ENCODE measurements at places on chromosomes 5 and 9.

- no peak for DNase-seq
Observed at GRCh38 chr5:92852219-92852618, 728.8 kb downstream of the NR2F1-AS1 start.

DNA sequence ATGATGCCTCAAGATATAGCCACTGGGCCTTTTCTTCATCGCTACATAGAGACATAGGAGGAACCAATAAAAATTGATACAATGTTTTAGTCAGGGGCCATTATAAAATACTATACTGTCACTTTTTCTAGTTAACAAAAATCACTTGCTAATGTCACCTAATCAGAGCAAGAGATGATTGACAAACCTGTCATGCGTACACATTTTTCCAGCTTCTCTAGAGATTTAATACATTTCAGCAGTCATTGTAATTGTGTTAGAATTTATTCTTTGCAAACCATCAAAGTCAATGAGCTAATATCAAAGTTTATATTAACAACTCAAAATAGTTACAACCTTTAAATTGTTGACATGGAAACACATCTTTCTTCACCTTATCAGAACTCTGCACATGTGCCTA lies 513.6 kb upstream of the SEMA6A start:
- DNase-seq = no peak

DNA sequence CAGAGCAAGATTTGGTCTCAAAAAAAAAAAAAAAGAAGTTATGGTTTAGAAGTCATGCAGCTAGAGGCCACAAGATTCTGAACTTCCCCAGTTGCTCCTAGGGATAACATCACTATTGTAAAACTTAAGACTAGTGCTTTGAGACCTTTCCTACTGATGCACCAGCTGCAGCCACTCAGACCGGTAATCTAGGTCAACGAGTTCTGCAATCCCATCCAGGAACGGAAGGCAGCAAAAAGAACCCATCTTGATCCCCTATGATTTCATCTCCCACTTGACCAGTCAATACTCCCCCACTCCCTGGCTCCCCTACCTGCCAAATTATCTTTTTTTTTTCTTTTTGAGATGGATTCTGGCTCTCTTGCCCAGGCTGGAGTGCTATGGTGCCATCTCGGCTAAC lies 46.9 kb upstream of the TTC39B start:
- DNase-seq = no peak

GRCh38 chr5:133994990-133995333 lies 9.8 kb downstream of the VDAC1 start:
- DNase-seq = no peak

- DNase-seq = no peak
Observed at GRCh38 chr9:127116088-127116726, 6.2 kb downstream of the ANGPTL2 start.

GRCh38 chr9:1421436-1421835 lies 371.3 kb downstream of the DMRT2 start:
- no peak for DNase-seq

DNA sequence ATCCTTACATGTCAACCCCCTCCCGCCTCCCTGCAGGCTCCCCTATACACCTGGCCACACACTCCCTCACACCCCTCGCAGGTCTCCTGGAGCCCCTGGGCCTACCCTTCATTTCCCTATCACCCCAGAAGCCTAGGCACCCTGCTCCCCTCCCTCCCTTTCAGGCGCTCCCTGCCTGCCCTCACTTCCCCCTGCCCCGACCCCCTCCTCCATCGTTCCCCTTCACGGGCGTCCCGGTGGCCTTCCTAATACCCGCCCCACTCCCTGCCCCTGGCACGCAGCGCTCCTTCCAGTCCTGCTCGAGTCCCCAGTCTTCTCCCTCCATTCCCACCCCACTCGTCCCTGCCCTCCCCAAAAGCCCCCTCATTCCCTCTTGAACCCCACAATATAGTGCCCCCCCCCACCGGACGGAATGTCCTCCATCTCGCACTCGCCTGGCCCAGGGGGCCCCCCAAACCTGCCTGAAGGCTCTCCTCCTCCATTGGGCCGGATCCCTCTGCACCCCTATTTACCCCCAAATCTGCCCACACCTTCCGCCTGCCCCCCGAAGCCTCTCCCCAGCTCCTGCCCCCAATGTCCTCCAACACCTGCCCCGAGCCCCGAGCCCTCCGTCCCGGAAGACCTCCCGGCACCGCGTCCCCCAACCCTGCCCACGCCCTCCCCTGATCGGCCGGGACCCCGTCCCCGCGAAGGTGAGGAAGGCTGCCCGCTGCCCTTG lies 746 bp downstream of the STRBP start:
- no peak for DNase-seq

DNA sequence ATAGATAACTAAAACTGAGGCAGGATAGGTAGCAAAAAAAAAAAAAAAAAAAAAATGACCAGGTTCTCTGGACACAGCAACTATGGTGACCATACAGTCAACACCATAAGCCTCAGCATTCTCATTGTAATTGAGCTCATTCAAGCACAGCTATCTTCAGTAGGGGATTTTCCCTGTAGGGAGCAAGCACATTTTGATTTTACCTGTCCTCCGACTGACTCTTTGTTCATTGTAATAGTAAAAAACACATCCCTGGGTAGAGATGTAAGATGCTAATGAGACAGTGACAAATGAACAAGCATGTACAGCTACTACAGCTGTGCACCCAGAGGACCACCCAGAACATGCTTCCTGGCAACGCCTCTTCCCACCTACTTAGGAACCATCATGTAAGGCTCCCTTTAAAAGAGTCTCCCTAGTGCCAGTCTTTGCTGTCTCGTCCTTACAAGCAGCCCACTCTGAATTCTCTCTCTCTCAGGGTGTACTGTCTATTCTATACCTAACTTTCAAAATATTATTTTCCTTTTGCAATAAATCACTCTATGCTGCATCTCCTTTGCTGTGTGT lies 65.0 kb upstream of the FBXW11 start:
- no peak for DNase-seq

DNA sequence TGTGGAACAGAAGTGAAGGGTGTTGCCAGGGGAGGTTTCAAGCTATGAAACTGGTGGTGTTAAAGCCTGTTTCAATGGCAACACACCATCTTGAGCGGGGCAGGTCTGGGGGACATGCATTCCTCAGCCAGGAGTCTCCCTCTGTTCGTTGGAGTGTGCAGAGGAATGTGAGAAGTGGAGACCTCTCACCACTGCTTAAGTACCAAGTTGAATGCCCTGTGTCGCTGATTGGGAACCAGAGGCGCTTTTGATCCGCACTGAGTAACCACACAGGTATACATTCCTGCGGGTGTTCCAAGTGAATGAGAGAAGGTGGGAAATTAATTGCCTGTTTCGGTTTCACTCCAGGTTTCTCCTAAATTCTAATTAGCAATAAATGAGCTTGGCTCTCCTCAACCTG lies 99.4 kb downstream of the LIX1 start:
- DNase-seq = peak; percentile 52

GRCh38 chr5:17316970-17317459 lies 99.6 kb downstream of the BASP1 start:
- DNase-seq = no peak

- no peak for DNase-seq
Observed at GRCh38 chr5:178290376-178290775, 57.8 kb upstream of the PHYKPL start.

DNA sequence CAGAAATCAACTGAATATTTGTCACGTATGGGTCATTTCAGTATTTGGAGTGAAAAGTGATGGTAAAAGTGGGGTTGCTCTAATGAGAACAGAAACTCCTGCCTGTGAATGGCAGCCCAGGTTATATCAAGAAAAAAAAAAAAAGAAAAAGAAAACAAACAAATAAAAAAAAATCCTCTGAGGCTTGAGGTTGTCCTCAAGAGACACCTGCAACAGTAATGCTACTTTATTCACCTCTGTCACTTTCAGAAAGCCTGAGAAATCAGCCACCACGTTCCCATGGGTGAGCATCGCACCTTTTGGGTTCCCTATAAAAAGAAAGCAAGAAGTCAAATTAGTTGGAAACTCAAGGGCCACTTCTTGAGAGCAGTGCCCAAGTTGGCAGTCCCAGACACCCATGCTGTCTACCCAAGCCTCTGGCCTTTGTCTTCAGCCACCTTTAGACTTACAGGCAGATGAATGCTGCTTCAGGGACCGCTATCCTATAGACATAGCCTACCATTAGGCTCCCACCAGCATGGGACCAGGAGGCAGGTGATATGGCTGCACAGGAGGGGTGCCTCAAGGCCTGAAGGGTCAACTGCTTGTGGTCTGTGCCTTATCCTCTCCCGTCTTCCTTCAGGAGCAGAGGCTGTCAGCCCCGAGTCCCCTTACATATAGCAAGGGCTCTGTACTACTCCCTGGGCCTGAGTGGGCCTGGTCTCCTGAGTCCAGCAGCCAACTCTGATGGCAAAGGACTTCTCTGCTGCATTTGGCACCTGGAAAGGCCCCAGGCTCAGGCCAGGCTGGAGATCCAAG lies 31.1 kb upstream of the MEIKIN start:
- DNase-seq = no peak

- DNase-seq = no peak
Observed at GRCh38 chr5:138867011-138867410, 8.1 kb downstream of the LRRTM2 start.

GRCh38 chr9:99948896-99949295 lies 42.4 kb downstream of the STX17 start:
- no peak for DNase-seq

DNA sequence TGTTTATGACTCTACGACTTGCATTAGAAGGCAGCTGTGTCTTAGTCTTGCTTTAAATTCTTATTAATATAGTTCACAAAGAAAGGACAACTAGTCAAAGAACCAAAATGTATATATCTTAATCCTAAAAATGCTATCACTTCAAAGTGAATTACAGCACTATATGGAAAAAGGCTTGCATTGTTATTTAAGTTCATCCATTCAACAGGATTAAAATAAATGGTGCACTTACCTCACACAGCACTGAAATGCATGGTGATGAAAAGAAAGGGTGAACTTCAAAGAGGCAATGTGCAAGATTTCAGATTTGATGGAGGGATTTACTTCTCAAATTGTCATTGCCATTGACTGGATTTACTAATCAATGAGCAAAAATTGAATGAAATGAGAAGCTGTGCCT lies 344.4 kb upstream of the NUDT12 start:
- DNase-seq = no peak

- no peak for DNase-seq
Observed at GRCh38 chr5:180675036-180675635, 25.7 kb upstream of the FLT4 start.

GRCh38 chr5:103915081-103915480 lies 352.5 kb upstream of the NUDT12 start:
- no peak for DNase-seq

GRCh38 chr5:139696167-139696893 lies 48.2 kb downstream of the CXXC5 start:
- no peak for DNase-seq

GRCh38 chr5:132821791-132822190 lies 8.7 kb downstream of the SHROOM1 start:
- DNase-seq = no peak

DNA sequence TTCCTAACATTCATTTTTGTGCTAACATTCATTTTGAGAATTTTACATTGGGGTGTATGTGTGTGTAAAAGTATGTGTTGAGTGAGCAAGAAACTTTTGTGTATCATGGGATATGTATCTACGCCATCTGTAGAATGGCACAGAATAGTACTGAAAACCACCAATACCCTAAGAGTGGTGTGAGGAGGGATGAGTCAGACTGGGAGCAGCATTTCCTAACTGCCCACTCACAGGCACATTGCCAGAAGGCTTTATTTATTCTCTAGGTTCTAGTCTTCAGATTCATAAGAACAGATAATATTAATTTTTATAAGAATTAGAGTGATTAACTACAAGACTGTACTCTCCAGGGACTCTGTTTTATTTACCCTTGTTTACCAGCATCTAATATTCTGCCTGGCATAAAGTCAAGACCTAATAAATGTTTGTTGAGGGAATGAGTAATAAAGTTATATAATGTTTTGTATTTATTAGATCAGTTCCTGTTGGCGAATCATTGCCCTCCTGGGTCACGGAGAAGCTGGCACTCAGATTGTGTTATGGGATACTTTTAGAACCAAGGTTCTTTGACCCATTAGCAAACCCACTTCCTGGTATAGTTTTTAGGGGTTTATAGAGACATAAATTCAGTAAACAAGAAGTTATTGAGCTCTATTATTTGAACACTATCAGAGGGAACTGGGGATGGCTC lies 159.1 kb upstream of the PPP2R2B start:
- no peak for DNase-seq

DNA sequence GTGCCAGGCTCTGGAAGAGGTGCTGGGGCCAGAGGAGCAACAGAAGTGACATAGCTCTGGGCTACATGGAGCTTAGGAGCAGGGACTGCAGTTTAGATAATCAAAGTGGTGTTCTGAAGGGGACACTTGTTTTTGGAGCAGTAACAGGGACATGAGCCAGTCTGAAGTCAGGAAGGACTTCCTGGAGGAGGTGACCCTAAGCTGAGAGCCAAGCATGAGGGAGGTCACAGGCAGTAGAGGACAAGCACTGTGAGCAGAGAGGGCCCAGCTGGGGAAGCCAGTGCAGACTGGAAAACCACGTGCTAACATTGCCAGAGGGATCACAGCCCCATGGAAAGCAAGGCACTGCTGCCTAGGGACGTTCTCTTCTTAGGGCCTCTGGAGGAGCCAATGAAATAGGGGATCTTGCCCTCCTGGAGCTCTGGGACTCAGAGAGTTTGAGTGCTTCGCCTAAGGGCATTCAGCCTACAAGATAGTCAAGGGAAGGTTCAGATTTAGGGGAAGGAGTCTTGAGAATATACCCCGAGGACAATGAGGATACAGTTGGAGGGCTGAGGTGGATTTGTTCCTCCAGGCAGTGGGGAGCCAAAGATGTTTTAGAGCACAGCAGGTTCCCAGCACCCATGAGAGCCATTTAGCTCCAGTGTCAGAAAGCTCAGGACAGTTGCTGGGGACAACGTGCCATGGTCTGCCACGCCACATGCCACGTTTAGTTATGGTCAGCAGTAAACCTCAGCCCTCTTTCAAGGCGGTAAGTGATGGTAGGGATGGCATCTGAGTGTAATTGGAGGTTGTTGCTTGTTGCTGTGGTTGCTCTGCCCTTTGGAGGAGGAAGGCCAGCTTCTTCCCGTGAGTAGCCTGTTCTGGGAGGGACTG lies 40.5 kb upstream of the SH3PXD2B start:
- no peak for DNase-seq

DNA sequence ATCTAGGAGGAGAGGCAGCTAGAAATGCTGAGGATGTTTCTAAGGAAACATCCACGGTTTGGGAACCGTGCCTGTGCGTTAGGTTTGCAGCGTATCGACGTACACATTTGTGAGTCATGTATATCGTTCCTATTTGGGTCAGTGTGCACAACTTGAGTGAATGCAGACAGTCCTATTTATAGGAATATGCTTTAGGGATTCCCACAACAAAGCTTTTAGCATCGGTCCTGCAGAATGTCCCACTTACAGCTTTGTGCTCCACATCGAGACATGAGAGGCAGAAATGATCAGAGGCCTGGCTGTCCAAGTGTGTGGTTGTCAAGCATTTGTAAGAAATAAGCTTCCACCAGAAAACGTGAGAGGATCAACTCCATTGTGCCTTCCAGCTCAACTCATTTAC lies 1282.7 kb upstream of the WWC1 start:
- no peak for DNase-seq

- peak; percentile 43 for DNase-seq
Observed at GRCh38 chr5:159773062-159773924, 143.0 kb upstream of the ADRA1B start.

GRCh38 chr9:21812415-21812814 lies 10.0 kb downstream of the MTAP start:
- no peak for DNase-seq

GRCh38 chr5:73816656-73817420 lies 190.8 kb downstream of the ARHGEF28 start:
- DNase-seq = no peak

- DNase-seq = no peak
Observed at GRCh38 chr5:112136773-112137172, 282.3 kb downstream of the EPB41L4A start.
